ENCODE measurements at places on chromosomes 7 and 10.

DNA sequence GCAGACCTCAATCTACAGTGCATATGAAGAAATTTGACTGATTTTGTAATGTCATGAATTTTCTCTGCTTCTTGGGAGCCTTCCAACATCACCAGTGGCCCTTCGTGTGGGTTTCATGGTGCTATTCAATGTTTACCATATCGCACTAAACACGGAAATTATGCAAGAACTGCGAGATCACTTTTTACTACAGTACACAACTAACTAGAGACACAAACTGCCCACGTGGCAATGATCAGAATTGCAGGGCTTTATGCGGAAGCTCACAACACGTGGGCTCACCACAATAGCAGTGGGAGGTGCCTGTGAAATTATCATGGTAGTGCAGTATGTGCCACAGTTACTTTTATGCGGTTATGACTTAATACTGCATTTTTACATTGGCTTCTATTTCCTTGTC lies 449.7 kb upstream of the KLF6 start:
- peak; percentile 12 for DNase-seq

DNA sequence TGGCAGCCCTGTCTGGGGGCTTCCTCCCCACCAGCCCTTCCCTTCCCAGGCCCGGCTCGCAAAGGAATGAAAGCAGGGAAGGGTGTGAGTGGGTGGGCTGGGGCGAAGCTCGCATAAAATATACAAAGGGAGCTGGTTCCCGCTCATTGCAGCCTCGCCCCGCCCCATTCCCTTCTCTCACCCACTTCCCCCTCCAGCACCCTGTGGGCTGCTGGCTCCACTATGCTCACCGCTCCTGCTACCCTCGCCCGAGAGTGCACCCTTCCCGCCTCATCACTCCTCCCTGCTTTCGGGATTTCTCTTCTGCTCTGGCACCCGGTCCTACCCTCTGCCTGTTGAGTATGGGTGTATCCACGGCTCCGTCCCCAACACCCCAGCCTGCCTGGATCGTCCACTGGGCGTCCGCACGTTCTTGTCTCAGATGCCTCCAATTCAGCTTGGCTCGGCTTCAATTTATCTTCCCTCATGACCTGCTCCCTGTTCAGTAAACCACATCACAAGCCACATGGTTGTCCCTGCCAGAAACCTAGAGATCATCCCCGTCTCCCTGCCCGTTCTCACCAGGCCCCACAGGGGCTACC lies 14.4 kb upstream of the TTYH3 start:
- DNase-seq: no peak

- no peak for DNase-seq
Observed at GRCh38 chr7:112361154-112361553, 89.1 kb upstream of the IFRD1 start.

GRCh38 chr7:150685219-150686029 lies at the start of gene GIMAP2:
TSS of gene GIMAP2 (plus strand) at chr7:150685706. CDS start at chr7:150687060, 1,354 bp downstream.
- no peak for DNase-seq

DNA sequence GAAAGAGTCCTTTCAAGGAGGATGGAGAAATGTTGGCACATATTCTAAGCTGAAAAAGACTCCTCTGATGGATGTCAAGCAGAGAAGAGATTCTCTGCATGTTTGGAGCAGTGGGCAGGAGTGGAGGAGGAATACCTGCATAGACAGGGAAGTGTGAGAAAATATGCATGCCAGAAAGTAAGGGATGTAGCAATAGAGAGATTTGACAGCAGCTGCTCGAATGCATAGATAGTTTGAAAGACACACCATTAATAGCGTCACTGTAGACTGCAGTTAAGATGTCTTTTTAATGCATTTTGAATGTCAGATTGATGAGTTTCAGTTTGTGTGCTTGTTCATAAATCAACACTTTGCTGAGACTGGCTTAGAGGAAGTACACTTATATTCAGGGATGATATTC lies 169.9 kb upstream of the POT1 start:
- no peak for DNase-seq

- DNase-seq: no peak
Observed at GRCh38 chr7:28076423-28077200, 104.0 kb downstream of the JAZF1 start.

DNA sequence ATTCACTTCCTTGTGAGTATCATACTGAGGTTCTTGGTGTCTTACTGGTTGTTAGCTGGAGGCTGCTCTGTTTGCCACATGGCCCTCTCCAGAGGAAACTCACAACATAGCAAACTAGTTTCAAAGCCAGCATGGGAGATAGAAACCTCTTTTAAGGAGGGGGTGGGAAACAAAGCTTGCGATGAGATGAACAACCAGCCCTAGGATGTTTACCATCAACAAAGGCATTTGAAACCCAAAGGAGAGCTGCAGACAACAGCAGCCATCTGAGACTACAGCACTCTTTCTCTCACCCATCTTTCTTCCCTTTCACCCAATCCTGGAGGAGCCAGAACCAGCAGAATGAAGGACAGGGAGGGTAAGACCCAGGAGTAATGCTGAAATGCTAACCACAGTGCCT lies 182.1 kb downstream of the NEBL start:
- no peak for DNase-seq

GRCh38 chr7:83001362-83002040 lies 161.2 kb downstream of the PCLO start:
- DNase-seq: no peak

DNA sequence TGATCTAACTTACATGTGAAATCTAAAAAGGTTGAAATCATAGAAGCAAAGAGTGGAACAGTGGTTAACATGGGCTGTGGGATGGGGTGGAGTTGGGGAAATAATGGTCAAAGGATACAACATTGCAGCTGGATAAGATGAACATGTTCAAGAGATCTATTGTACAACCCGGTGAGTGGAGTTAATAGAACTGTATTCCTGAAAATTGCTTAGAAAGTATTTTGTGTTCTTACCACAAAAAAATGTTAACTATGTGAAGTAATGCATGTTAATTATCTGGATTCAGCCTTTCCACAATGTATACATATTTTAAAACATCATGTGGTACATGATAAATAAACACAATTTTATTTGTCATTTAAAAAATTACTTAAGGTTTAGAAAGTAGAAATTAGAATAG lies 271.0 kb upstream of the LRRTM3 start:
- no peak for DNase-seq

DNA sequence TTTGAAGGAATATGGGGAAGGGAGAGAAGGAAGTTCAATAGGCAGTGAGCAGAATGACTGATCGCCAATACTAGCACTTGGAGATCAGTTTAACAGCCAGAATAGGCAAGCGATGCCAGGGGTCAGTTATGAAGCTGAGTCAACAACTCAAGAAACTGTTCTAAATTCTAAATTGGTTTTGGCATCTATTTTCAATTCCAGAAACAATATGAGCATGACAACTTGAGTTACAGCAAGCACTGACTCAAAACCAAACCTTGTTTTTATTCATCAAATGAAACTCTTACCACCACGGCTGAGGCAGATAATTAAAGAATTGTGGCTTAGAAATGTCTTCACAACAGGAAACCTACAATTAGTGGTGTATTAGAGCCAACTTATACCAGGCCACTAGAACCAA lies 180.5 kb upstream of the ASAH2 start:
- no peak for DNase-seq

- no peak for DNase-seq
Observed at GRCh38 chr10:82498976-82499375, 624.0 kb downstream of the NRG3 start.

DNA sequence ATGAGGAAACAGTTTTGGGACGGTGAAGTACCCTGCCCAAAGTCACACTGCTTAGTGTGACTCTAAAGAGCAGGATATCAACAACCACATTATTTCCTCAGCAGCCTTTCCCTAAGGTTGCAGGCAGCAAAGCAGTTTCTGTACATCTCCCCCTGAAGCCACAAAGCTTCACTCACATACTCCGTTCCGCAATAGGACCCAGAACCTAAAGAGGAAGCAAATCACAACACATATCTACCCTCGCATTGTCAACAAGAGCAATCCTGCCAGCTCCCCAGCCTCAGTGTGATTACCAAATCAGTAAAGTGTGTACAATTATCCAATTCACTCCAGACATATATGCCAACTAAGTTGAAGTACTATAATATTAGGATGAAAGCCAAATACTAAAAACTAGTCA lies 30.8 kb downstream of the VAX1 start:
- DNase-seq: no peak

DNA sequence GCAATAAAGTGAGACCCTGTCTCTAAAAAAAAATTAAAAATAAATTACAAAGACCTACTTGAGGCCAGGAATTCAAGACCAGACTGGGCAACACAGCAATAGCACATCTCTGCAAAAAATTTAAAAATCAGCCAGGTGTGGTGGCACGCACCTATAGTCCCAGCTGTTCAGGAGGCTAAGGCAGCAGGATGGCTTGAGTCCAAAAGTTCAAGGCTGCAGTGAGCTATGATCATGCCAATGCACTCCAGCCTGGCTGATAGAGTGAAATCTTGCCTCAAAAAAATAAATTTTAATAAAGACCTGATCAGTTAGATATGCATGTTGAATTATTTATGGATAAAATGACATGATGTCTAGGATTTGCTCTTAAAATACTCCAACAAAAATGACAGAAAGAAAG lies 34.9 kb downstream of the P4HA1 start:
- DNase-seq: no peak

- DNase-seq: no peak
Observed at GRCh38 chr7:34128762-34129161, 223.4 kb downstream of the BMPER start.

- no peak for DNase-seq
Observed at GRCh38 chr7:85750454-85750949, 563.6 kb upstream of the SEMA3D start.

- no peak for DNase-seq
Observed at GRCh38 chr10:53744746-53745145, 972.2 kb upstream of the MBL2 start.

- DNase-seq: no peak
Observed at GRCh38 chr10:82278401-82279182, 403.6 kb downstream of the NRG3 start.

DNA sequence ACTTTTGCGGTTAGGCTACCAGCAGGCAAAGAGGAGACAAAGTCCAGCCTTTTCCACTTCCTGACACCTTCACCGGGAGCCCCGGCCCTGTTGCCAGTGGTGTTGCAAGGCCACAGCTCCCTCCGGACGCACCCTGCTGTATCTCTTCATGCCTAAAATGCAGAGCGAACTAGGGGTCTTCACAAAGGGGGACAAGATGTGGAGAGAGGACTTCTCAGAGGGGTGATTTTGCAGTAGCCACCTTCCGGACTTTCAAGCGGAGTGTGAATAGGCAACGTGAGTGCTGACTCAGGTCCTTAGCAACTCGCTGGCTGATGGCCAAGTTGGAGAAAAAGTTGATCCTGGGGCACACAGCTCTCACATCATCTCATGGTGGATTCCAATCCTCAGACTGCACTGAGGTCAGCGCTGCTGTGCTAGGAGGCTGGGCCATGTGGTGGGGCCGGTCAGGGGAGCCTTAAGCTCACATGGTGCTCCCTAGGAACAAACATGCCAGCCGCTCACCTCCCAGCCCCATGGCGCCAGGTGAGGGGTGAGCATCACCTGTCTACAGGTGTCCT lies 166.3 kb downstream of the LCOR start:
- no peak for DNase-seq

GRCh38 chr7:123797673-123798531 lies 47.1 kb upstream of the HYAL4 start:
- DNase-seq: no peak

DNA sequence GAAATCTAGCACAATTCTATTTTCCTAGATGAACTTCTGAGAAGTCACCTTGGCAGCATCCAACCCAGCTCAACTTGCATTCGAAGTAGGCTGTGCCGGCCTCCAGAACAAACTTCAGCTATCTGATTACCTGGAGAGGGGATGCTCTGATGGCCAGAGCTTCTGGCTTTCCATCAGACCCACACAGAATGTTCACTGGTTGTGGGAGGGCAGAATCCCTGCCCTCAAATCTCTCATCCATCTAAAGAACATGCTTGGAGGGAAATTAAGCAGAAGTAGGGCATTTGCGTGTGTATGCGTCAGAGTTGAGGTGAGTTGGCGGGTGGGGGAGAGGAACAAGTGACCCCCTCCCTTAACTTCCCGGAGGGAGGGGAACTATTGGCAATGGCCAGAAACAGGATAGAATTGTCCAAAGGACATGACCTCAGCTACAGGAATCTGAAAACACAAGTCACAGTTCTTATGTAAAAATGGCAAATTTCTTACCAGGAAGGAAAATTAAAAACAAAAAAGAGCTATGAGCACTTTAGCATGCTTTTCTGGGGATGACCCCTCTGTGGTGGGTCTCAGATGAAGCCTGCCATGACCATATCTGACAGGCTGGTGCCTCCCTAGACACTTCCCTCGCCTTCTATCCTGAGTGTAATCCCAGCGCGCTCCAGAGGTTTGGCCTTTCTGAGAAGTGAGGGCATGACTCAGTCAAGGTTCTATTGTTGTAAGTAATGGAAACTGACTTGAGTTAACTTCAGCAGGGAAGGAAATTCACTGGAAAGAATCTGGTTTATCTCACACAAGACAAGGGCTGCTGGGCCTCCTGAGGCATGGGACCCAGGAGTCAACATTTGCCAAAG lies 278.8 kb downstream of the RPS24 start:
- DNase-seq: no peak

DNA sequence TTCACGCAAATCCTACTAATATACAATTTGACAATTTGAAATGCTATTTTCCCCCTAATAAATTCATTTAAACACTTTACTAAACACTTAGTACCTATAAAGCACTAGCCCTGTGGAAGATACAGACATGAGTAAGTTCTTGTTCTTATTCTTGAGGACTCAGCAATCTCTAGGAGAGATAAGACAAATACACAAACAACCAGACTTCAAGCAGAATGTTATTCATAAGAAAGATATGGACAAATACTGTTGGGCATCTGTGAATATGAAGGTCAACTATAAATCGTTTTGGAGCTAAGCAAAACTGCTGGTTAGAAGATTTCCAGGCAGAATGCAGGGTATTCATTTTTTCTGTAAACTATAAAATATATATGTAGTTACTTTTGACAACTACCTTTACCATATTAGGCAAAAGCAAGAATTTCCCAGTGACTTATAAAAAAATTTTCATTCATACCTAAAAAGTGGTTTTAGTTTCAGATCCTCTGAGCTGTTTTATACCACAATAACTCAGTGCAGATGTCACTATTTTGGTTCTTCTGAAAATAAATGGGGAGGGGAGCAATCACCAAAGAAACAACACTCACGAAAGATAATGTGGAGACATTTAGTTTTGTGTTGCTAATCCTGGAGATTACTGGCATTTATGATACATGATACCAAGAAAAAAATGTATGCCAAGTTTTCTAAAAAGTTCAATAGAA lies 3.8 kb downstream of the VPS41 start:
- DNase-seq: no peak

- DNase-seq: no peak
Observed at GRCh38 chr7:17038783-17039170, 157.0 kb upstream of the AGR3 start.

DNA sequence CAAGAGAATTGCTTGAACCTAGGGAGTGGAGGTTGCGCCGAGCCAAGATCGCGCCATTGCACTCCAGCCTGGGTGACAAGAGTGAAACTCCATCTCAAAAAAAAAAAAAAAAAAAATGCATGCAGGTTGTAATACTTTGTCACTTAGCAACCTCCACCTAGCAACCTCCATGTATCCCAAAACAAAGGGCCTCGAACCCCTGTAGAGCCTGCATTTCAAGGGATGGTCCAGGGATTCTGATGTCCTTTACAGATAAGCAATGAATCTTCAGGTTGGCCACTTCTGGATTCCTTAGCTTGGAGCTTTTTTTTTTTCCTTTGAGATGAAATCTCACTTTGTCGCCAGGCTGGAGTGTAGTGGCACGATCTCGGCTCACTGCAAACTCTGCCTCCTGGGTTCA lies 1211.0 kb downstream of the TYW1 start:
- no peak for DNase-seq

- DNase-seq: no peak
Observed at GRCh38 chr10:116099023-116099420, 174.0 kb downstream of the GFRA1 start.
